ENCODE measurements at places on chromosomes 7 and 10. TPM values are rescaled to one million over a fixed set of nuclear protein-coding genes. Genes with fewer than 3 reads are reported as not detected.

Gene TMEM176B
- 58.2 TPM for total RNA-seq

Gene SPDYE2
- total RNA-seq, result not detected

Gene CFAP46
- 1.3 TPM for total RNA-seq

Gene NEUROD6
- total RNA-seq, result not detected

DNA sequence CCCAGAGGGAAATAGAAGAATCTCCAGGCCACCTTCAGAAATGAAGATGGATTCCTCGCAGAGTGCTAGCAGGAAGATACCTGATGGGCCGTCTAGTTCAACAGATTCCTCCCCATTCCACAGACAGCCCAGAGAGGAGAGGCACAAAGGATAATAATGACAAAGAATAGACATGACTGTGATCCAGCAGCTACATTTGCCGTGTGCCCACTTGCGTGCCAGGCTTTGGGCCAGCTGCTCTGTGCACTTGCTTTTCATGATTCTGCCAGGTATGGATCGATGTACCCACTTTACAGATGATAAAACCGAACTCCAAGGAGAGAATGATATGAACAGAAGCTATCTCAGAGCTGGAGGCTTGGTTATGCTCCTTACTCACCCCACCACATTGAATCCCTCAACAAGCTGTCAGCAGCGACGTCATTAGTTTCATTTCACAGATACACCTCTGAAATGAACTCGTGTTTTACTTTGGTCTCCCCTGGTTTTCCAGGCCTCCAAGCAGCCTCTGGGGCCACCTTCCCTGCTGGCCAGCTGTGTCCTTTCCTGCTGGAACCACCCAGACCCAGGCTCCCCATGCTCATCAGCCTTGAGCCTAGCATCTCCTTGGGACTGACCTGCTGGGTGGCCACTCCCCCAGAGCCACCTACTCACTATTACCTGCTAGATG lies 11.9 kb upstream of the WDFY4 start:
- no peak overlapping the region for H3K4me3 ChIP-seq
- no peaks in the 10 kb centered on the region for H3K4me1 ChIP-seq
- no peaks in the 10 kb centered on the region for H3K36me3 ChIP-seq
- no peaks in the 10 kb centered on the region for H3K27me3 ChIP-seq
- peak; percentile 78 for DNase-seq

- no peak overlapping the region for H3K27ac ChIP-seq
- no peaks in the 10 kb centered on the region for H3K4me1 ChIP-seq
- DNase-seq, result no peak
- no peaks in the 10 kb centered on the region for H3K27me3 ChIP-seq
- H3K4me3 ChIP-seq, result no peak overlapping the region
- H3K36me3 ChIP-seq, result no peaks in the 10 kb centered on the region
Measured at GRCh38 chr7:141468341-141468740, 82.9 kb upstream of the AGK start.

GRCh38 chr7:122672536-122672935 lies 26.4 kb downstream of the RNF133 start:
- H3K4me3 ChIP-seq, result no peak overlapping the region
- DNase-seq, result no peak
- H3K27ac ChIP-seq, result no peak overlapping the region
- no peaks in the 10 kb centered on the region for H3K27me3 ChIP-seq
- no peaks in the 10 kb centered on the region for H3K36me3 ChIP-seq

GRCh38 chr7:138204285-138204981 lies 128.2 kb downstream of the AKR1D1 start:
- no peaks in the 10 kb centered on the region for H3K27me3 ChIP-seq
- no peak overlapping the region for H3K27ac ChIP-seq

DNA sequence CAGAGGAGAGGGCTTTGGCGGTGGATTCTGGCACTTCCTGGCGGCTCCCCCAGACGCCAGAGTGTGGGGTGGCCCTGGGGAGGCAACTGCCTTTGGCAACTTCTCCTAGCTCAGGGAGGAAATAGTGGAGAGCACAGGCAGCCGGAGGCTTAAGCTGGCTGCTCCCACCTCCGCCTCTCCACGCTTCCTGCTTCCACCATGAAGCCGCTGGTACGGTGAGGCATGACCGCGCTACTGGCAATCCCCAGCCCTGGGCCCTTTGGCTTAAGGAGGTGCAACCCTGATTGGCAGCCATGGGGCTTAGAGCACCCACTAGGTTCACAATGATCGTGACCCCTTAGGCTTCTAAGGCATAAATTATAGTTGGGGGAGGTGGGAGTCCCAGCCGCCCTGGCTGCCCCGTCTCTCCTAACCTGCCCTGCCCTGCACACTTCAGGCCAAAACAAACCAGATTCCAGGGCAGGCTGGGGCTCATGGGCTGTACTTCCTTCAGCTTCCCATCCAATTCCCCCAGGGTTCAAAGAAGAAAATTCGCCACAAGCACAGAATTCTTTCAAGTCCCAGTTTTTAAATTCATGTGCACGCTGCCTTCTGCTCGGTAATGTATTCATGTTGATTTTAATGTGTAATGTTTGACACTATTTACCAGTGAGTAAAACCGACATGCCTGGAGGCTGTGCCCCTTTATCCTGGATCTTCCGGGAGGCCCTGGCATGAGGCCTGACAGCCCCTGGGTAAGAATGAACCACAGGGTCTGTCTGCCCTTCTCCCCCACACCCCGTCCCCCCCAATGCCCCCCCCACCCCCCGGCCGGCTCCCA lies 90.7 kb upstream of the LRRC4 start:
- H3K27ac ChIP-seq, result no peak overlapping the region
- peak; percentile 81 for DNase-seq
- no peaks in the 10 kb centered on the region for H3K36me3 ChIP-seq
- peaks cover 25% of the 10 kb centered on the region for H3K27me3 ChIP-seq
- no peaks in the 10 kb centered on the region for H3K4me1 ChIP-seq

GRCh38 chr10:35040760-35041501 lies 49.2 kb downstream of the CUL2 start:
- H3K27ac ChIP-seq, result no peak overlapping the region
- no peaks in the 10 kb centered on the region for H3K27me3 ChIP-seq
- no peak overlapping the region for H3K4me3 ChIP-seq
- H3K4me1 ChIP-seq, result peaks cover 9% of the 10 kb centered on the region
- H3K36me3 ChIP-seq, result peaks cover 76% of the 10 kb centered on the region

GRCh38 chr10:99870123-99870730 lies 87.8 kb downstream of the ABCC2 start:
- peaks cover 12% of the 10 kb centered on the region for H3K4me1 ChIP-seq
- DNase-seq, result no peak
- H3K27ac ChIP-seq, result no peak overlapping the region
- H3K4me3 ChIP-seq, result no peak overlapping the region
- H3K36me3 ChIP-seq, result no peaks in the 10 kb centered on the region

- H3K4me1 ChIP-seq, result peaks cover 29% of the 10 kb centered on the region
- no peak for DNase-seq
- no peak overlapping the region for H3K27ac ChIP-seq
- H3K4me3 ChIP-seq, result peak overlapping the region; percentile 58
Measured at GRCh38 chr10:16519908-16520861, 1.5 kb downstream of the C1QL3 start.

DNA sequence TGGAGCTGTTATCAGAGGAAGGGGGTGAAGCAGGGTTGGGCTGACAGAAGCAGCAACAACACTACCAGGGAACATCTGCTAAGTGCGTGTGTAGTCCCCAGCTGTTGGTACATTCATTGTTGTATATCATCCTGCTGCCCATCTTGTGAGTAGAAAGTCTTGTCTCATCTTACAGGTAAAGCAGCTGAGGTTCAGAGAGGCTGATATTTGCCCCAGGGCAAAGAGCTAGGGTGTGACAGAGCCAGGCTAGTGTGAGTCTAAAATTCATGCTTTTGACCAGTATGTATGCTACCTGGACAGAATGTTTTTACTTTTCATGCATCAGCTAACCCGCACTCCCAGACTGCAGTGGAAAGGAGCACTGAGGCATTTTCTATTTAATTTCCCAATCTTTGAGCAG lies 221.6 kb downstream of the STK31 start:
- no peaks in the 10 kb centered on the region for H3K4me1 ChIP-seq
- no peak overlapping the region for H3K27ac ChIP-seq
- H3K36me3 ChIP-seq, result no peaks in the 10 kb centered on the region
- H3K27me3 ChIP-seq, result no peaks in the 10 kb centered on the region
- H3K4me3 ChIP-seq, result no peak overlapping the region

DNA sequence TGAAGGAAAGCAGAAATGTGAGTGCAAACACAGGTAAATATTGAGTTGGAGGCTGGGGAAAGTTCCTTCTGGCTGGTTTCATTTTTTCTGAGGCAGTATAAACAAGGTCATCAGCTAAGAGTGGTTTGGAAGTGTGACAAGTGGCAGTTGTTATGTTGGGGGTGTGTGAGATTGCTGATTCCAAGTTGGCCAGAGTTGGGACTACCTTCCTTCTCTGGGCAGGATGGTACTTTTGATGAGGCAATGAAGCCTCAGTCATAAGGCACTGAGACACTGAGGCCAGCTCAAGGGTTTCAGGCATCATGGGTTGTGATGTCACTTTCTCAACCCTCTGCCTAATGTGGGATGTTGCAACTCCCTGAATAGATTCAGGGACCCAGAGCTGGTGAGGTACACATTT lies 8.2 kb upstream of the PTTG1IP2 start:
- no peak overlapping the region for H3K4me3 ChIP-seq
- no peaks in the 10 kb centered on the region for H3K27me3 ChIP-seq
- no peak for DNase-seq
- no peak overlapping the region for H3K27ac ChIP-seq

GRCh38 chr10:58608826-58609531 lies 96.3 kb downstream of the BICC1 start:
- H3K36me3 ChIP-seq, result no peaks in the 10 kb centered on the region
- DNase-seq, result no peak
- no peak overlapping the region for H3K27ac ChIP-seq
- H3K4me1 ChIP-seq, result peaks cover 37% of the 10 kb centered on the region
- H3K4me3 ChIP-seq, result no peak overlapping the region
